Activated T-helper 1 cell treated with anti-CD3 and anti-CD28 coated beads, Interleukin-2, amount 50 U/mL, for 16 hours (primary cell): ENCODE measurements at places on chromosomes 16 and 17.

DNA sequence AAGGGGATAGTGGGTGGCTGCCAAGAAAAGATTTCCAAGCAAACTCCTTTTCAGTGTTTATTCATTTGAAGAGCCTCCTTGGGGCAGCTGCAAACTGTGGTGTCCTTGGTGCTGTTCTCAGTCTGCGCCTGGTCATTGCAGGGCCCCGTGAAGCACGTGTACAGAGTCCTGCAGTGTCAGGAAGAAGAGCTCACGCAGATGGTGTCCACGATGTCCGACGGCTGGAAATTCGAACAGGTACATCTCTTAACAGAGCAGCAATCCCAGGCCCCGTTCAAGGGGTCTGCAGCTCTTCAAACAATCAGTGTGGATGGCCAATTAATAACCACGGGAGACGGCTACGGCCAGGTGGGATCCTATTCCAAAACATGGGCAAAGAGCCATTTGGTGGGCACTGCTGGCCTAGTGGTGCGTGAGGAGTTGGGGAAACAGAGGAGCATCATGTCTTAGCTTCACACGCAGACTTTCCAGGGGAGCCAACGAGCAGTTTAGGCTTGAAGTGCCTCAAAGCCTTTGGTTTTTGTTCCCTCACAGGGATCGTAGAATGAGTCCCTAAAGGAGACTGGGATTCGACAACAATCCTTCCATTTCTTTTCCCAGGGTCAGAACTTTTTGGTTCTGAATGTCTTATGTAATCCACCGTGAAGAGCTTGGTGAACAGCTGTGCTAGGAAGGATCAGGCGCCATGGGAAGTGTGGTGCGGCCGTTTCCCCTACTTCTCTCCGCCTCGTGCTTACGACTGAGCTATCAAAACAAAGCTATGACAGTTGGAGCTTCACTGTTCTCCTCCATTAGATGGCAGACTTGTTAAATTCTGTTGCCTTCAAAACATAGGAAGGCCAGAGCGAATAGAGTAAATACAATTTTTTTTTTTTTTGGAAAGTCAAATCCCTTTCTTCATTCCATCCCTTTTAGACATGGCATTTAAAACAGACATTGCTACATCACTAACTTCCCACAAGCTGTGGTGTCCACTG, 12.6 kb downstream of the KCTD2 start:
- DNase-seq, result no peak

- DNase-seq, result no peak
Observed at GRCh38 chr17:72697602-72698146, 394.8 kb downstream of the SLC39A11 start.

DNA sequence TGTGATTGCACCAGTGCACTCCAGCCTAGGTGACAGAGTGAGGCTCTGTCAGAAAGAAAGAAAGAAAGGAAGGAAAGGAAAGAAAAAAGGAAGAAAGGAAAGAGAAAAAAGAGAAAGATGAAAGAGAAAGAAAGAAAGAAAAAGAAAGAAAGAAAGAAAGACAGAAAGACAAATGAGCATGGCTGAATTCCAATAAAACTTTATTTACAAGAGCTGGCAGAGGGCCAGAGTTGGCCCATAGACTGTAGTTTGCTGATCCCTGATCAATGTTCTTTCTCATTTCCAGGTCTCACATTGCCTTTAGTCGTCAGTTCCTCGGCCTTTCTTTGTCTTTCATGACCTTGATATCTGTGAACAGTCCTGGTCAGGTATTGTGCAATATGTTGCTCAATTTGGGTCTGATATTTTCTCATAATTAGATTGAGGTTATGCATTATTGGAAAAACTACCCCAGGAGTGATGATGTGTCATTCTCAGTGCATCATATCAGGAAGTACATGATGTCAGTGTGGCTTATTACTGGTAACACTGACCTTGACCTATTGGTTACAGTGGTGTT, 68.5 kb upstream of the MED9 start:
- DNase-seq, result no peak

GRCh38 chr16:50381679-50382440, 13.1 kb upstream of the BRD7 start:
- no peak for DNase-seq

DNA sequence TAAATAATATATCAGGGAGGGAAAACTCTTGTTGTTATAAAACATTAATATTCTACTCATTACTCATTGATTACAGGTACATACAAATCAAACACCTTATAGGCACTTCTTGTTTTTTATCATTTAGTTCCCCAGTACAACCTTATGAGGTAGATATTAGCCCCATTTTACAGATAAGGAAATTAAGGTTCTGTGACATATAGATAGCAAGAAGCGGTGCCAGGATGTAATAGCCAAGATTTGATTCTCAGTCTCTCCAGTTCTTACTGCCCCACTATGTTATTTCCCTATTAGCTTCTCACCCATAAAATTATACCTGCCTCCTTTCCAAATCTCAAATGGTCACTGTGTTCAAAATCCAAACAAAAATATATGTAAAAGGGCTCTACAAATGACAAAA, 36.9 kb downstream of the CMTM3 start:
- no peak for DNase-seq

- no peak for DNase-seq
Observed at GRCh38 chr17:4072487-4073157, 70.2 kb downstream of the ZZEF1 start.

GRCh38 chr16:66605177-66605978, 874 bp downstream of the CMTM3 start:
- no peak for DNase-seq

- DNase-seq, result no peak
Observed at GRCh38 chr17:68461589-68461988, 4.3 kb upstream of the WIPI1 start.

GRCh38 chr16:2159175-2159838, 3.7 kb downstream of the TRAF7 start:
- no peak for DNase-seq

DNA sequence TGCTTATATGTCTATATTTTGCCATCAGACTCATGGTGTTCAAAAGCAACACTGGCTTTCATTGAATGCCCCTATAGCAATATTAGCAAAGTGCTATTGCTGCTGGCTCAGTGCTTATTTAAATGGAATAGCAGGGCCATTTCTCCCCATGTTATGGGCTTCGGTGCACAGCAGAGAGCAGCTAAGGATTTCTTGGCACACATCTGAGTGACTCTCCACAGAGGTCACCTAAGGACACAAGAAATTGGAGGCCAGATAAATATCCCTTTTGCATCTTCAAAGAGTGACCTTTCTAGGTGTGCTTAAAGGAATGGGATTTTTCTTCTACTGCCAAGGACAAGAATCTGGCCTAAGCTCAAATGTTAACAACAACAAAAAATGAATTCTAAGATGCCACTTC, 751.8 kb downstream of the CDH11 start:
- no peak for DNase-seq

GRCh38 chr16:79971237-79971572, 370.7 kb upstream of the MAF start:
- no peak for DNase-seq

GRCh38 chr17:67800495-67800928, 24.8 kb upstream of the BPTF start:
- DNase-seq, result no peak

- no peak for DNase-seq
Observed at GRCh38 chr16:12403746-12404658, 399.7 kb downstream of the CPPED1 start.

- DNase-seq, result no peak
Observed at GRCh38 chr16:51988977-51989376, 558.0 kb downstream of the TOX3 start.

DNA sequence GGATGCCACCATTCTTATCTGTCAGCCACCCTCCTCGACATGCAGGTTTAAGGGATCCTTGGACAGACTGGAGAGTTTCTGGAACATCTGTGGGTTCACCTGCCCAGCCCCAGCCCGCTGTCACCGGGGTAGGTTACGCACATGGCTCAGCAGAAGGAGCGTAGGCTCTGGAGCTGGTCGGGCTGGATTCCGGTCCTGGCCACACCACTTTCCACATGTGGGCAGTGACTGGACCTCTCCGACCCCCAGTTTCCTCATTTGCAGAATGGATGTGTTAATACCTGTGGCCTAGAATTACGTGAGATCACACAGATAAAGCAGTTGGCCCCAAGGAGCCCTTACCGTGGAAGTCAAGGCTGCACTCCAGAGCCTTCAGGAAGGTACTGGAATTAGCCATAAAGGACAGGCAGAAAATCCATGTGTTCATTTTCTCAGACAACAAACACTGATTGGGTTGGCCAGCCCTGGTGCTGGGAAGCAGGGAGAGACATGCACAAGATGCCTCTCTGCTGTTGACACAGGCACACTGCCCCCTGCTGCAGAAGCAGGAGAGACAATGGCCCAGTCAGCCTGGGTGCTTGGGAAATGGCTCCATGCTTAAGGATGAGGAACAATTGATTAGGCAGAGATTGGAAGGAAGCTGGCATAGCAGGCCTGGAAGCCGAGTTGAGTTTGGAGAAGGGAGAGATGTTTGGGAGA, 58.8 kb downstream of the SF3B3 start:
- DNase-seq, result no peak

- DNase-seq, result no peak
Observed at GRCh38 chr16:69408475-69408874, 15.9 kb upstream of the CYB5B start.

DNA sequence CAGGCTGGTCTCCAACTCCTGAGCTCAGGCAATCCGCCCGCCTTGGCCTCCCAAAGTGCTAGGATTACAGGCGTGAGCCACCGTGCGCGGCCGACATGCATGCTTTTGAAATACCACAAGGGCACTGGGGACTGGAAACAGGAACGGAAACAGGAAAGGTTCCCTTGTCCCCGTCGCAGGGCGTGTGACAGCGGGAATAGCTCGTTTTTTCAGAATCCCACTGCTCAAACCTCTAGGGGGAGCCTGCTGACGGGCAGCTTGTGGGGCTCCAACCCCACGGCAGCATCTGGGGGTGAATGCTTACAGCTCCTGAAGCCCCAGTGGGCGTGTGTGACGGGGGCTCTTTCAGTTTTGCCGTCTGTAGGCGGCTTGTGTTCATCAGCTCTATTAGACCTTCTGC, 18.8 kb upstream of the ASGR2 start:
- no peak for DNase-seq

- DNase-seq, result no peak
Observed at GRCh38 chr16:3035289-3035971, 1.3 kb downstream of the BICDL2 start.

GRCh38 chr17:73090396-73091202, 1.9 kb downstream of the SLC39A11 start:
- no peak for DNase-seq

- no peak for DNase-seq
Observed at GRCh38 chr17:79405823-79406222, 205.0 kb downstream of the RBFOX3 start.

- DNase-seq, result peak; percentile 43
Observed at GRCh38 chr16:87895641-87896141, 26.4 kb upstream of the SLC7A5 start.

DNA sequence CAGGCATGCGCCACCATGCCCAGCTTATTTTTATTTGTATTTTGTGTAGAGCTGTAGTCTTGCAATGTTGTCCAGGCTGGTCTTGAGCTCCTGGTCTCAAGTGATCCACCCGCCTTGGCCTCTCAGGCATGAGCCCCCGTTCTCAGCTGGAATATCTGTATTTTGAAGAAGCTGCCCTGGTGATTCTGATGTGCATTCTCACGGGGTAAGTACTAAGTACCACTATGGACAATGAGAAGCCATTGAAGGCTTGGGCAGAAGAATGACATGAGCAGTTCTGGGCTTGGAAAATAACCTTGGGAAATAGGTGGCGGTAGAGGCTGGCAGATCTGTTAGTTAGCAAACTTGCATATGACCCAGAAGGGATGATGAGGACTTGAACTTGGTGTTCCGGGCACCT, 15.6 kb upstream of the NKD1 start:
- DNase-seq, result no peak

- DNase-seq, result no peak
Observed at GRCh38 chr17:21425736-21426135, 49.6 kb downstream of the KCNJ12 start.

DNA sequence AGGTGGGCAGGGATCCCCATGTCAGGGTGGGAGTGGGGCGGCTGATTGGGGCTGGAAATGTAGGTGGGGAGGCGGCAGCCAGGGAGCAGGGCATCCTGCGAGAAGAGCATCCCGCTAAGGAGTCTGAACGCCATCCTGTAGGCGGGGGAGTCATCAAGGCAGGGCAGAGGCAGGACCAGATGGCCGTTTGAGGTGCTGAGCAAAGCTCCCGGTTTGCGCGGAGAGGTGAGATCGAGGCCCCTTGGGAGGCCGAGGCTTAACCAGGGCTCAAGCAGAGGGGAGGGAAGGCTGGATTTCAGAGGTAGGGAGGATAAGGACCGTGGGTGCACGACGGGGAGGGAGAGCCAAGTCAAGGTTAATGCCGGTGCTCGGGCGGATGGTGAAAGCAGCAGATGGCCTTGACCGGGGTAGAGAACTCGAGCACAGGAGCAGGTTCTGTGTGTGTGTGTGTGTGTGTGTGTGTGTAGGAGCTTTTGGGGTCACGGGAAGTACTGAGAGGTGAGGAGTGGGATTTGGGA, 472 bp upstream of the NME2 start:
- DNase-seq, result no peak

DNA sequence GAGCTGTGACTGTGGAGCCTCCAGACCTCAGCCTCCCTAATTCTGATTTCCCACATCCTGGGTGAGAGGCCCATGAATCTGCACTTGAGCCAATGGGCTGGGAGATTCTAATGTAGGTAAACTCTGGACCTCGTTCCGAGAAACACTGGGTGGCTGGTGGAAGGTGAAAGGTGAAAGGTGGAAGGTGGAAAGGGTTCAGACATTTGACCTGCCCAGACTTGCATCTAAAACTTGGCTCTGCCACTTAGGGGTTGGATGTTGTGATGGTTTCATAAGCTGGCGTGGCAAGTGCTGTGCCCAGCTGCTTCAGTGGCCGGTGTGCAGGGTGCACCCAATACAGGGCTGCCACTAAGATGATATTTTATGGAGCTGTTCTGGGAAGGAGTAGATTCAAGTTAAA, 24.8 kb downstream of the SYT17 start:
- no peak for DNase-seq
